Hematopoietic multipotent progenitor cell treated with erythropoietin and hydrocortisone succinate and interleukin-3 and kit ligand, for 8 days (in vitro differentiated cells): ENCODE measurements at places on chromosomes 2 and 18.
A peak's percentile ranks its signal among the peaks of the same experiment; 100 is the strongest.

DNA sequence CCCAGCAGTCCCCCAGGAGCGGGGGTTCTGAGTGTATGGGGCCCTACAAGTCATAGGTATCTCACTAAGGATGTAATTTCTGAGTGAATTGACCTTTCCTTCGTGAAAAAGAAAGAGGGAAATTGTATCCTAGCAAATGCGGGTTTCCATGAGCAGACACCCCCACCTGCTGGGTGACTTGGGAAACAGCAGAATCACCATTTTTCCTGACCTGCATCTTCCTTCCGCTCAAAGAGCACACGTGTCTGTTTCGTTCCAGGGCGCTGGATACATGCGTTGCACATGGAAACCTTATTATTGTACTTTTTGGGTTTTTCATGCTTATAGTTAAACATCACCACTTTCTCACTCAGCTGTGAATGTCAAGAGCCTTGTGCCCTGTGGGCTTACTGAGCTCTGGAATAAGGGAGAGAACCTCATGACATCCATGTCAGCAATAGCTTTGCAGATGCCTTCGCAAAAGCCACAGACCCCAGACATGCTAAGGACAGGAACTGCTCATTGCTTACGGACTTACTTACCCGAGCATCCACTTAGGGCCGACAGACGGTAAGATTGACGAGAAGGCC, 132.8 kb downstream of the TPO start:
- peak; percentile 61 for DNase-seq

DNA sequence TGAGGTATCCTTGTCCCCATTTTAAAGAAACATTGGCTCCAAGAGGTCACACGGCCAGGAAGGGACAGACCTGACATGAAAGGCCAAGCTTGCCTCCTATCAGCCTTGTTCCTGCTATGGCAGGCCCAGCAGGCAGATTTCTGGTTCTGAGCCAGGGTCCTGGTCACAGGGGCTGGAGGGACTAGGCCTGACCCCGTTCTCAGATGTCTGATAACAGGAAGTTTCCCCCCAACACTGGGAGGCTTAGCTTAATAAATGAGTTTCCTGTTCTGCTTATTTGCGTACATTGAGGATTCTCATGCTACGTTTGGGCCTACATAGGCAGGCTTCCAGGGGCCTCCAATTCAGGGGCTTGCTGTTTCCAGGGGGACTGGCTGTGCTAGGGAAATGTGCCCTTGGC, 107.8 kb upstream of the LTBP1 start:
- DNase-seq = no peak

- no peak for DNase-seq
Observed at GRCh38 chr2:42103829-42104228, 56.0 kb downstream of the PKDCC start.

DNA sequence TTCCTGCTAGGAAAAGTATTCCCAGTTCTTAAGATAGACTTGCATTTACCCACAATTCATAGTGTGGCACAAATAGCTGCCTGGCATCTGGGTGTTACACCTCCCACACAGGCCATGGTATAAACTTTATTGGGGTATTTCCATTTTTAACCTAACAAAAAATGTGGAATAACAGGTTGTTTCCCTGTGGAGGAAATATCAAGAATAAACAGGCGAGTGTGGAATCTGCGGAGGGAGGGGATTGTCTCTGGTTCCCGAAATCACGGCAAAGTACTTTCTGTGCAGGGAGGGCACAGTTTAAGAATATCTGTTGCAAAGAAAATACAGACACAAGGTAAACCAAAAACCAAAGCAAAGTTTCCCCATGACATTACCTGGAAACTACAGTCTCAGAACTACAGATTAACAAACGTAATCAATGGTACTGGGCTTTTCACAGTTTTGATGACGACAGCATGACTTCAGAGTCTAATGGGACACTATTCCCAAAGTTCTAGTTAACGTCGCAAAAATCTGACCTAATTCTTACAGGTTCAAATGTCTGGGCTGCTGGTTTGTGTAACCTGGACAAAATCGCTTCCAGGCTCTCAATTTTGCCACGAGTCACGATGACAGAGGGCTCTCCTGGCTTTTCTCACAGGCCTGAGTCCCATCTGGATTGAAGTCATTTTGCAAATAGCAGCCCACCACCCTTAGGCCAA, 1.4 kb downstream of the STARD7 start:
- no peak for DNase-seq

GRCh38 chr2:99974682-99975375, 167.6 kb downstream of the AFF3 start:
- DNase-seq = no peak

DNA sequence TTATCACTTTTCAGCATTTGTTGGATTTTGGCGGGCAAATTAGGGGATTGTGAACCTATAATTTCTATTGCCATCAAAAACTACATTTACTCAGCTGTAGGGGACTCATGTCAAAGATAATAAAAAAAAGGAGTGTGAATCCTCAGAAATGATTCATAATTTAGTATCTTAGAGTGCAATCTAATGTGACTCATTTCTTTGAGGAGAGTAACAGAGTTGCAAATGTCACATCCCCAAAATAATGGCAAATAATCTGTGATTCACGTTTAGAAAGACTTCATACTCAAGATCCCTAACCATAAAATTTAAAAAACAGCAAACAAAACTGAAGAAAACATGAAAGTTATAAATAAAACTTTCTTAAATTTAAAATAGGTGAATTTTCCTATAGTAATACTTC, 373.0 kb downstream of the CDH2 start:
- no peak for DNase-seq

DNA sequence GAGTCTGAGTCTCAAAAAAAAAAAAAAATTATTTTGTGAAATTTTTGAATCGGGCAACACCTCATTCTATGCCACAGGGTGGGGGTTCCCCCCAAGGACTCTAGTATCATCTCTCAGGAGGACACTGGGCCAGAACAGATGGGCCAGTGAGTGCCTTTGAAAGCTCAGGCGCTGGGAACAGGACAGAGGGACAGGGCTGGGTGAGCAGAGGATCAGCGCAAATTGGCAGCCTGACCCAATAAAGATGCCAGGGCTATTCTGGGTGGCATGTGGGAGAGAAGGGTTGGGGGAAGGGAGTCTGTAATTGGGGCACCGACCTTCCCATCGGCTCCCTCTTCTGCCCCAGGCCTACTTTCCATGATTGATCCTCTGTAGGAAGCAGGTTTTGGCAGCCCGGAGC, 44.0 kb downstream of the KIF3C start:
- DNase-seq = no peak

DNA sequence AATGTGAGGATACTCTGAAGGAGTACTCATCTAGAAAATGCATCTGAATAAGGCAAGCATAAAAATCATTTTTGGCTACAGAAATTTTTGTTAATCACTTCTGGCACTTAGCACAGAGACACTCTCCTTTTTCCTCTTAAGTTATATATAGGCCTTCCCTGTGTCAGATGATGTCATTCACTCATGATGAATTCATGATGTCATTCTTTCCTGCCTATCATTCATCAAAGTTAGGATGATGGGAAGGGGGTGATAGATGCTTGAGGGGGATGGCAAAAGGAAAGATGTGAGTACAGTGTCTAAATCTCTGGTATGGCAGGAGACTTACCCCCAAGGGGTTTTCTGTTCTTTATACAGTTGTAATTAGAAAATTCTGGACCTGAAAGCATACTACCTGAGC, 42.0 kb downstream of the MAP3K20 start:
- no peak for DNase-seq

GRCh38 chr18:62610701-62611411, 88.0 kb downstream of the ZCCHC2 start:
- no peak for DNase-seq

GRCh38 chr18:45363196-45363595, 252.1 kb upstream of the SLC14A2 start:
- DNase-seq = no peak

DNA sequence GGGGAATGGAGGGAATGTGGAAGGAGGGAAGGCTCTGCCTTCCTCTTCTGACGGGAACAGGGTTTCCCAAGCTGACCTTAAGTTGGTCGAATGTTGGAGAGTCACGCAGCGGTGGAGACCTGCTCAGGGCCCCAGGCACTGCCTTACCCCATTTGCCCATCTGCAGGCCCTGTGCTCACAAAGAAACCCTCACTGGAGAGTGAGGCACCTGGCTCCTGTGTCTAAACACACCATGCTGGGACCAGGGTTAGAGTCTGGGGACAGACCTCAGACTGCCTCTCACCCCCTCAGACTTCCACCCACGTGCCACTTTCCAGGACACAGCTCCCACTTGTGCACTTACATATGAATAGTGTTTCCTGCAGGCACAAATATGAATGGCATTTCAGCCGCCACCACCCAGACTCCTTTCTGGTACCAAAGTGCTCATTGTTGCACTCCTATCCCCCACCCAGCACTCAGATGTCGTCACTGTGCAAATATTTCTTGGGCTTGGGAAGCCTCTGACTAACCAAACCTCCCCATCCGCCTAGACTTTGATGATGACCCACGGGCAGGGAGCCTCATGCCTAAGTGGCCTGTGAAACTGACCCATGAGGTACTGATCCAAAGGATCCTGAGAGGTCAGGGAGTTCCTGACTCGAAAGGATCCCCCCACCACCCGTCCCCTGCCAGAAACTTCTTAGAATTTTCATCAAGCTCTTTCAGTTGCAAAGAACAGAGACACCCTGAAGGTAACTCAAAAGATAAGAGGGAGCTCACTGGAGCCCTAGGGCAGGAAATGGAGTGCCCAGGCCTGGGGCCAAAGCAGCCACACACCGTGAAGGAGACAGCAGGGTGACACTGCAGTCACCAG, 78.3 kb downstream of the STPG4 start:
- DNase-seq = no peak
